Cardiac fibroblast (primary cell): ENCODE measurements at places on chromosomes 1 and 21.

DNA sequence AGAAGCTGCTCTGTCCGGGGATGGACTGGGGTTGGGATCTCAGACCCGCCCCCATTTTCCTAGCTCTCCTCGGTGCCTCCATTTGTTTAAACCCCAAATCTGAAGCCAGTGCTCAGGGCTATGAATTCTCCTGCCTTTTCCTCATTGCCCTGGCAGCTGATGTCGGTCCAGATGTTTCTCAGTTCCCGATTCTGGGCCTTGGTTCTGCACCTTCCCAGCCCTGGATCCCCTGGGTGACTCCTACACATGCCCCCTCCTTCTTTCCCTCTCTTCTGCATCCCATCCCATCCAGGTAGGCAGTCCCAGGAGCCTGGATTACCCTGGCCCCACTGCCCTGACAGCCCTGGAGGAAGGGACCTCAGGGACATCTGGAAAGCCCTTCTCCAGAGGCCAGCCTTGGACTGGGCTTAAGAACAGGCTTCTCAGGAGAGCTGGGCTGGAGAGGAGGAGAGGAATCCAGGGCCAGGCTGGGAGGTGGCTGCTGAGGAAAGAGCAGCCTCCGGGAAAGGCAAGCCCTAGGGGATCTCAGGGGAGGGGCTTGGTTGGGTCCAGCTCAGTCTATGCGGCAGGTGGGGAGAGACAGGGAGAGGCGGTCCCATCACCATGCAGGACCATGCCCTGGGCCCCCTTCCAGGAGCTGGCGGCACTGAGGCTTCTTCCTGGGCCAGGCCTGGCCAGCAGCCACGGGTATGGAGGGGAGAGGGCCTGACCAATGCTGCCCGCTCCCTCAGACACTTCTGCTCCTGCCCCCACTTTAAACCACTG is 6.8 kb upstream of the EPS8L3 start:
- DNase-seq, result no peak

GRCh38 chr1:65045022-65045817 is 78.9 kb upstream of the JAK1 start:
- no peak for DNase-seq

GRCh38 chr1:21576031-21576797 is 67.0 kb downstream of the ALPL start:
- DNase-seq, result no peak

- no peak for DNase-seq
These were observed 86.0 kb downstream of the DDX20 start for GRCh38 chr1:111841746-111842145.

DNA sequence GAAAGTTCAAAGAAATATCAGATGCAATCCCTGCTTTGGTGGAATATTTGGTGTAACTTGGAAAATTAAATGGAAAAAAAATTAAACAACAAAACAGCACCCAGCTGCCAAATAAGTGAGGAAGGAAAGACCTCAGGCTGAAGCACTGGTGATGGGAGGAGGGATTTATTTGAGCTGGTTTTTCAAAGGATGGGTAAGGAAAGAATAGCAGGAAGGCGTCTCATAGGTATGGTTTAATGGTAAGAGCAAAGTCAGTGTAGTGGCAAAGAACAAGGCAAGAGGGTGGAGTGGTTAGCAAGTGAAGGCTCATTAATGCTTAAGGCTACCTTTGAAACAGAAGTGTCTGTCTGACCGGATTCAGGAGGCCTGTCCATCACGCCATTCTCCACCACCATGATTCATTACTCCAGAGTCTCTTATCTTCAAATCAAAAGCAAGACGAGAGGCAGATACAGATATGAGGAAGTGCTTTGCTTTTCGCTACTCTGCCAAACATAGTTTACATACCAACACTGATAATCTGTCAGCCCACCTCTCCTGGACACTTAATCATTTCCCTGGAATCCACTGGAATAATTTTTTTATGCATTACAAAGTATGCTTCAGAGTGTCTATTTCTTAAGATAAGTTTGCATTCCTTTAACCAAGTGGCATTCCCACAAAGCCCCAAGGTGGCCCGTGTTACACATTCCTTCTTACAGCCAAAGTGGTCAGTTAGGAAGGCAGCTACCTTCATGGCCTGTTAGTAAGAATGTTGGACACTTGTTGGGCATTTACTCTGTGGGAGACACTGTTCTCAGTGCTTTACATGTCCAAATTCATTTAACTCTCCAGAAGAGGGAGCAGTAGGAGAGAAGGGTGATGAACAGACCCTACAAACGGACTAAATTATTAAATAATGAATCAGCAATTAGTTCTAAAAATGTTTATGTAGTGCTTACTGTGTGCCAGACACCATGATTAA is 146.6 kb downstream of the ROR1 start:
- peak; percentile 88 for DNase-seq

DNA sequence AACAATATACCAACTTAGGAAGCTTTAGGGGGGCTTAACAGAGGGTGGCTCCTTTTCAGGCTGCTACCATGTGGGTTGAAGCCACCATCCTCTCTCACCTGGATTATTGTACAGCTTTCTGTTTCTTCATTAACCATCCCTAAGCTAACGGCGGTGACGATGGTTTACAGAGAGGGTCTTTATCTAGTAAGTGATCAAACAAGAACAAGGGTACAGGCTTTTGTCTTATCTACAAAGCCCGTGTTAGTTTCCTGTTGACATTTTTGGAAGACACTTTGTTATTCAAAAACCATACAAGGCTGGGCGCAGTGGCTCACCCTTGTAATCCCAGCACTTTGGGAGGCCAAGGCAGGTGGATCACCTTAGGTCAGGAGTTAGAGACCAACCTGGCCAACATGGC is 20.4 kb downstream of the SLC25A33 start:
- DNase-seq, result no peak

DNA sequence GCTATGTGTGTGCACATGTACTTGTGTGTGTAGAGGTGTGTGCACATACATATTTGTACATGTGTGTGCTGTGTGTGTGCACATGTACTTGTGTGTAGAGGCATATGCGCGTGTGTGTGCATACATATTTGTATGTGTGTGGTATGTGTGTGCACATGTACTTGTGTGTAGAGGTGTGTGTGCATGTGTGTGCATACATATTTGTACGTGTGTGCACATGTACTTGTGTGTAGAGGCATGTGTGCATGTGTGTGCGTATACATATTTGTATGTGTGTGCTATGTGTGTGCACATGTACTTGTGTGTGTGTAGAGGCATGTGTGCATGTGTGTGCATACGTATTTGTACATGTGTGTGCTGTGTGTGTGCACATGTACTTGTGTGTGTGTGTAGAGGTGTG is 291.9 kb downstream of the AJAP1 start:
- DNase-seq, result no peak

DNA sequence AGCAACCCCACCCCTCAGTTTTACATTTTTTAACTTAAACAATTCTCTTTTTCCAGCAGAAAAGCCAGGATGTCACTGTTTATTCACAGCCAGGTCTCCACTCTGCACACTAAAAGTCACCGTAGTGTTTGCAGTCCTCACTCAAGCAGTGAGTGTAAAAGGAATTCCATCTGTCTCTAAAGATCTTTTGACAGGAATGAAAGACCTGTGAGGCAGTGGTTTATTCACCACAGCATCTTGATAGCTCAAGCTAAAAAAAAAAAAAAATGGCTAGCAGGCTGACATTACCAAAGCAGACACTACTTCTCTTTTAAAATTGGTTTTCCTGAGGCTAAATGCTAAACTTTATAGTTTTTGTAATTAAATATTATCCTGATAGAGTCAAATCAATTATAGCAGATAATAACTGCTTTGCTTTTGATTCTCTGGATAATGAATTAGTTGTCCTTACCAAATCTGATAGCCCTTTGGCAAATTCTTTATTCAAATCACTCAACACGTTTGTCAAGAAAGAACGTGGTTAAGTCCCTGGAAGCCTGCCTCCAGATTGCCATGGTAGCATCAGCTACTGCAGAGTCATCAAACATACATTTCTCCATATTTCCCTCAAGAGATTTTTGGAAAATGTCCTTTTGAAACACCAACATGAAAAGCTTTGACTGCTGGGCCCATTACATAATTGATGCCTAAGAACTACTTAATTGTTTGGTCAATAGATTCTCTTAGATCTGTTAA is 22.2 kb upstream of the SLC5A9 start:
- DNase-seq, result peak; percentile 44

DNA sequence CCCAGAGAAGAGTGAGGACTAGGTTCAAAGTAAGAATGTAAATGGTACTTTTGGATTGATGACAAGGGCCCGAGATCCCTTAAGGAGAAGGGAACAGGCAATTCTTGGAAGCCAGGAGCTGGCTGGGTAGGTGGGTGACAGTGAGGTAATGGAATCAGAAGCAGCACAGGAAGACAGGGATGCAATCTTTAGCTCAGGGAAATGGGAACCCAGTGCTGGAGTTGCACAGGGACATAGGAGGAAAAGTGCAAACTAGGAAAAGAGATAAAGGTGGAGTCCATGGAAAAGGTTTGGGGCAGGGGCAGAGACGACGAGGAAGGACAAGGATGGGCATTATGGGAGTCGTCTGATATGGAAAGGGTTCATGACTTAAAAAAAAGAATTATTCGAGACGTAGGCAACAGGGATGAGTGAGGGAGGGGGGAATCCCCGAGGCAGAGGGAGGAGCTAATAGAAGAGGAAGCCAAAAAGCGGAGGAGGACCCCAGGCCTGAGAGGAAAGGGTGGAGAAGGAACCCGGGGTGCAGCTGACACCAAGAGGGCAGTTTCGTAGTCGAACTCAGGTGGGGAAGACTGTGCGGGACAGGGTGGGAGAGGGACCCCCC is 495 bp downstream of the PI4KB start:
- peak; percentile 59 for DNase-seq

DNA sequence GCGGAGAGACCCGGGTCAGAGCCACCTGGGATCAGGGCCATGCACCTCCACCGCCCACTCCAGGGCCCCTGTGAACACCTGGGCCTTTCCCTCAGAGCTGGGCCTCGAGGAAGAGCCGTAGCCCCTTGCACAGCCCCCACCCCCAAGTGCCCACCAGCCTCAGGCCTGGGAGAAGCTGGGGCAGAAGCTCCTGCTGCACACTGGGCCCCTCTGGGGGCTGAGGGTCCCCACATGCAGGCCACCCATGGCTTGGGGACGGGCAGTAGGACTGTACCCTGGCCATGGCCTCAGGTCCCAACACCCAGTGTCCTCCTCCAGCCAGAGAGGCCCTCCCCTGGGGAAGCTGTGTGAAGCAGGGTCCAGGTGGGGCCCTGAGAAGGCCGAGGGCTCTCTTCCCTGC is 6.5 kb downstream of the NOC2L start:
- DNase-seq, result no peak

- DNase-seq, result no peak
These were observed 45.3 kb downstream of the B3GALT5 start for GRCh38 chr21:39658066-39658465.

- peak; percentile 22 for DNase-seq
These were observed 3.1 kb downstream of the BSDC1 start for GRCh38 chr1:32390904-32391870.

- no peak for DNase-seq
These were observed 23.7 kb downstream of the KCNJ15 start for GRCh38 chr21:38280454-38280853.

DNA sequence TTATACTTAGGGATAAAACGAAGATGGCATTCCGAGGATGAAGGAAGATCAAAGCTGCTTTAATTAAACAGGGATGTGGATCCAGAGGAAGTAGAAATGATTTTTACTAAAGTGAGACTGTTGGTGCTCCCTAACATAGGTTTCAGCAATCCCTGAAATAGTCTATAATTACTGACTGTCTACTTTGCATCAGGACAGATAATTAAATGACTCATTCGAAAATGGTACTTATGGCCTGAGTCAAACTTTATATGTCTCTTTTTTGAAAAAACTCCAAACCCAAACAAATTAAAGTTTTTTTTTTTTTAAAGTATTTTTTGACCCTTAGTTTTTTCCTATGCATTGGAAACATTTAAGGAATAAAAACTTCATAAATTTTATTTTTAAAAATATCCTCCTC is 90.3 kb downstream of the LYST start:
- no peak for DNase-seq

GRCh38 chr1:71015745-71016144 is 31.9 kb downstream of the PTGER3 start:
- DNase-seq, result no peak
